ENCODE measurements at places on chromosomes 3 and 15. TPM values are rescaled to one million over a fixed set of nuclear protein-coding genes. Genes with fewer than 3 reads are reported as not detected.

DNA sequence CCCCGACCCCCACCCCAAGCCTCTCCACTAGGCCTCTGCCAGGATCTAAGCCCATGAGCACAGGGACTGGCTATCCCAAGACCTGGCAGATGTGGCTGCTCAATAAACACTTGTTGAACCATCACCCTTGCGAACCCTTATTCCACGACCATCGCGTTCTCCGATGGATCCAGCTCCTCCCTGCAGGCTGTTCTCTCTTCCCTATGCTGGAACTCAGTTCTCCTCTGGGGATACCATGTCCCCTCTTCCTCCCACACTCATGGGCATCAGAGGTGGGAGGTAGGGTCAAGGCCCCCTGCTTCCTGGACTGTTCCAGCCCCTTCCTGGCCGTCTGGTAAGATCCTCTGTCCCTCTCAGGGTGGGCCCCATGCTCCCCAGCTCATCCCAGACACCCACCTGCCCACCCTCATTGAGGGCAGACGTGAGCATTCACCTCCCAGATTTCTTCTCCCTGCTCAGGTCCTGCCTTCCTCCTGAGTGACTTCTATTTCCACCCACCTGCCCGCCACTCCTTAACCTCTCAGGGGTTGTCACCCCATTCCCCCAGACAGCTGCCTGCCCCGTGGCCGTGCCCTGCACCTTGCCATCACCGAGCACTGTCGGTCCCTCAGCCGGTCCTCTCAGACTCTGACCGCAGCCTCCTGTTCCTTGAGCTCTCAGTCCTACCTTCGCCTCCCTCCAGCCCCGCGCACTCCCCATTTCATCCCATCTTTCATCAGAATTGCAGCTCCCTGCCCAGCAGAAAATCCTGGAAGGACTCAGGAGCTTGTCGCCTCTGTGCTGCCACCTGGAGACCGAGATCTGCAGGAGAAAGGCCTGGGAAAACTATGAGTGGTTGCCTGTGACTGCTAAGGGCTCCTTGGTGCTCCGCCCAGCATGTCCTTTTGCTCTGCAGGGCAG is 42.0 kb downstream of the PML start:
- no peak for DNase-seq

DNA sequence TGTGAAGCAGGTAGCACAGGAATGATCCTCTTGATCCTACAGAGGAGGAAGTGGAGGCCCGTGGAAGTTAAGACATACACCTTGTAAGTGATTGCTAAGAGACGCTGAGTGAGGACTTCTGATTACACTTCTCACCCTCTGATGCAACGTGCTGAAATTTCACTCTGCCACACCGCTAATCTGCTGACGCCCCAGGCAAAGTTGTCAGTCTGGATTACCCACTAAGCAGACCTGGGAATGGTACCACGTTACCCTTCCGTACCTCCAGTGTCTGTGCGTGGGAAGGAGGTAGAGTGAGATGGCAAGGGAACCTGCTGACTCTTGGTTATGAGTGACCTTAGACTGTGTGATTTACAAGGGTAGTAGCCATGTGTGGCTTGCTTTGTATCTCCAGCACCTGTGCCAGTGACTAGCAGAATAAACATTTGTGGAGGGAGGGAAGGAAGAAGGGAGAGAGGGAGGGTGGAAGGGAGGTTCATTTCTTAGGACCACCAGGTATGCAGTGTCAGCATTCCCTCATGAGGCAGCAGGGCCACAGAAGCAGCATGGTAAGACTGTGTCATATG is 115.0 kb downstream of the ALDH1A2 start:
- DNase-seq: no peak

DNA sequence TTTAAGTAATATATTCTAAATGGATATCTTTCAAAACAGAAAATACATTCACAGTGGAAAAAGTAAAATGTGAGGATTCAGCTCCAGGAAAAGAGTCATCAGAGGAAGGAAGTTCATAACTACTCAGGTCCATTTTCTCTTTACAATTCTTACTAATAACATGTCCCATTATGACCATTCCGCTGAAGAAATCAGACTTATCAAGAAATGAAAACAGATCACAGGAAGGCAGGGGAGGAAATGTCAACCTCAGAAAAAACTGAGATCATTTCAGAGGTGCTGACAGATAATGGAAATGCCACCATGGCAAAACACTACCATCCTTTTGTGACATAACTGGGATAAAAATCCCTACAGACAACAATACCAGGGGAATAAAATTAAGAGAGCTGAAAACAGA is 139.5 kb downstream of the MAGI1 start:
- no peak for DNase-seq

DNA sequence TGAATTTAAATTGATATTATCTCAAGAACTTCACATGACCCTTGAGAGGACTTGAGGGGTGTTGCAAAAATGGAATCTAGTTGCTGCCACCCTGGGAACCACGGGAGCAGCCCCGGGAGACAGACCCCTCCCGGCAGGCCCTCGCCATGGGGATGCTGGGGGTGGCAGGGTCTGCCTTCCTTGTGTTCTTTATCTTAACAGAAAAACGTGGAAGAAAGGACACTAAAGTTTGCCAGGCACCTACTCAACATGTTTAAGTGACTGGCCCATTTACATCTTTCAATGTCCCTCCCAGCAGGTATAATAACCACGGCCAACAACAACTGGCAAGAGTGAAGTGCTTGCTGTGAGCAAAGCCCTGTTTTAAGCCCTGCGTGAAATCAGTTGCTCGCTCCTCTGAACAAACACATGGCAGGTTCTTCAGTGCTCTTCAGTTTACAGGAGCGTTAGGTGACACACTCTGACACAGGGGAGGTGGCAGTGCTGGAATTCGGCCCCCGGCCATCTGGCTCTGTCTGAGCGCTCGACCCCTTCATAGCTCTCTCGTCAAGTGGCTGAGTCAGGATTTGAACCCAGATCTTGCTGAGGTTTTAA is 112.5 kb downstream of the ASB7 start:
- no peak for DNase-seq

The PLCB2 gene
- polyA plus RNA-seq: 5.3 TPM

The LNP1 gene
- 1.1 TPM for polyA plus RNA-seq

The UBAP1L gene
- 7.9 TPM for polyA plus RNA-seq

The TMEM108 gene
- polyA plus RNA-seq: 0.27 TPM

The FOXB1 gene
- not detected for polyA plus RNA-seq

The SLC51A gene
- polyA plus RNA-seq: 1.2 TPM
